Hematopoietic multipotent progenitor cell treated with erythropoietin and hydrocortisone succinate and interleukin-3 and kit ligand, for 4 days (in vitro differentiated cells): ENCODE measurements at places on chromosomes 3 and 15.
A peak's percentile ranks its signal among the peaks of the same experiment; 100 is the strongest.

DNA sequence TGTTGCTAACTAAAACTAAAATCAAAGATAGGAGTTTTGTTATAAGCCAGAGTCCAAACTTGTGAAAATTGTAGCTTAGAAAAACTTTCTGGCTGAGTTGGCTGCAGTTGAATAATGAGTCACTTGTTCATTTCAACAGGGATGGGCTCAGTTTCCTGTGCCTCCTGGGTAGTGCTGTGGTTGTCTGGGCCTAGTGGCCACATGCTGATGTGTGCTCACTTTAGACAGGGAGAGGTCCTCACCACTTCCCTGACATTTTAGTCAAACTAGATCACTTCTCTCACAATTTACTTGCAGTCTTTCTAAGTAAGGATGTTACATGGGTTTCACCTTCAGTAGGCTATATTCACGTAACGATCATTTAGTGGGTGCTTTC, 6.3 kb upstream of the UBE2Q2 start:
- DNase-seq: peak; percentile 83

DNA sequence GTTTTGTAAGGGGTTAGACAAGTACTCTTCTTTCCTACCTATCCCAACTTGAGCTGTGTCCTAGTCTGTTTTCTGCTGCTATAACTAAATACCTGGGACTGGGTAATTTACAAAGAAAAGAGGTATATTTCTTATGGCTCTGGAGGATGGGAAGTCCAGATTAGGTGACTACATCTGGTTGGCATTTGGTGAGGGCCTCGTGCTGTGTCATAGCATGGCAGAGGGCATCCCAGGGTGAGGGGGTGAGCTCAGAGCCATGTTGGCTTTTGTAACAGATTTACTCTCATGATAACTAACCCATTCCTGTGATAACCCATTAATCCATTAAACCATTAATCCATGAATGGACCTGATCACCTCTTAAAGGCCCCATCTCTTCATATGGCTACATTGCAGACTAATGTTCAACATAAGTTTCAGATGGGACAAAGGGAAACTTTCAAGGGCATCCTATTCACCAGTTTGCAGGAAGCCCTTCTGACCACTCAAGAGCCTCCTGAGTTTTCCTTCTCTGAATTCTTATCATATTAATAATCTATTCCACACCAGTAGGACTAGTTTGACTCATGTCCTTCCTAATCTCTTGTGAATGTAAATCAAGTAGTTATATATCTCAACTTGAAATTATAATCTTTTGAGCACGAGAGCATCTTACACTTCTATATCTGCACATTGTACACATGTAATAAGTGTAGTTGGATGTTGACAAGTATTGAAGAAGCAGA, 185.7 kb upstream of the ZPLD1 start:
- no peak for DNase-seq

- peak; percentile 85 for DNase-seq
Measured at GRCh38 chr3:39208463-39209055, 16.2 kb upstream of the XIRP1 start.

- no peak for DNase-seq
Measured at GRCh38 chr15:24150542-24150941, 463.4 kb upstream of the NDN start.

DNA sequence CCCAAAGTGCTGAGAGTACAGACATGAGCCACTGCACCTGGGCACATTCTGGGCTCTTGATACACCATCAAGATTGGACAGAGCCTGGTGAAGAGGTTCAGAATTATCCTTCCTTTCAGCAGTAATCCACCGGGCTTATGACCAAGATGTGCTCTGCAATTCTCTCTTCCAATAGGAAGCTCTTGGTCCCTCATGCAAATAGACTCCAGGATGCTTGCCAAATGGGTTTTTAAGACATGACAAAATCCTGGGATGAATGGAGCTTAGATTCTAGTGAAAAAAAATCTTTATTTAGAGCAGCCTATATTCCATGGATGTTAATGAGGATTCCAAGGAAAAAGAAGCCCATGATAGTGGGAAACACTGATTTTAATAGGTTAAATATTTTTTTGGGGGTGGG, 119.1 kb downstream of the SV2B start:
- DNase-seq: no peak

DNA sequence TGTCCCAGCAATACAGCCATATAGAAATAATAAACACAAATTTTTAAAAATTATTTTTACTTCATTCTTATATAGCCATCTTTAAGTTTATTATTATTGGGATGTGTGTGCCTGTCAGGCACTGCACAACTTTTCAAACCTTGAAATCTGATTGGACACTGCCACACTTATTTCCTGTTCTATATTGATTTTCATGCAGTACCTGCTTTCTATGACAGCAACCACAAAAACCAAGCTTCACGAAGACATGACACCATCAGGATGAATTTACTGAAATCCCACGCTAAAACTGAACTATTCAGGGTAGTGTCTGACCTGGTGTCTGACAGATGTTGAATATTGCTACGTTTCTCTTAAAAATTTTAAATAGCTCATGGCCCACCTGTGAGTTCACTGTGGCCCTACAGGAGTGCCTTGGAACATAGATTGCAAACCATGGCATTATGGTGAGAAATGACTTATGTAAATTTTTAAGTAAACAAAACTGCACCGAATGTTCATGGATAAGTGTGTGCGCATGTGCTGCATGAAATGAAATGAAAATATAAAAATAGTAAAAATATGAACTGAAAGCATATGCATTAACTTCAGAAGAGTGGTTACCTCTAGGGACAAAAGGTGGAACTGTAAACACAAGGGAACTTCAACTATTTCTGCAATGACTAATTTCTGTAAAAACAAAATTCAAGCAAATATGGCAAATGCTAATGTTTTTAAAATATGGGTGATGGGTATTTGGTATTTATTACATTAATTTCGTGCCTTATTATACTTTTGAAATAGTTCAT, 152.3 kb downstream of the ZBTB20 start:
- DNase-seq: no peak

- peak; percentile 40 for DNase-seq
Measured at GRCh38 chr3:159322322-159322939, 520.6 kb downstream of the MFSD1 start.

- no peak for DNase-seq
Measured at GRCh38 chr3:16608816-16609215, 3.6 kb upstream of the DAZL start.
